ENCODE measurements at places on chromosomes 4 and X.

GRCh38 chr4:5810770-5811430, 82.0 kb downstream of the CRMP1 start:
- no peak for DNase-seq

GRCh38 chr4:70191647-70192046, 3.9 kb upstream of the ODAM start:
- no peak for DNase-seq

DNA sequence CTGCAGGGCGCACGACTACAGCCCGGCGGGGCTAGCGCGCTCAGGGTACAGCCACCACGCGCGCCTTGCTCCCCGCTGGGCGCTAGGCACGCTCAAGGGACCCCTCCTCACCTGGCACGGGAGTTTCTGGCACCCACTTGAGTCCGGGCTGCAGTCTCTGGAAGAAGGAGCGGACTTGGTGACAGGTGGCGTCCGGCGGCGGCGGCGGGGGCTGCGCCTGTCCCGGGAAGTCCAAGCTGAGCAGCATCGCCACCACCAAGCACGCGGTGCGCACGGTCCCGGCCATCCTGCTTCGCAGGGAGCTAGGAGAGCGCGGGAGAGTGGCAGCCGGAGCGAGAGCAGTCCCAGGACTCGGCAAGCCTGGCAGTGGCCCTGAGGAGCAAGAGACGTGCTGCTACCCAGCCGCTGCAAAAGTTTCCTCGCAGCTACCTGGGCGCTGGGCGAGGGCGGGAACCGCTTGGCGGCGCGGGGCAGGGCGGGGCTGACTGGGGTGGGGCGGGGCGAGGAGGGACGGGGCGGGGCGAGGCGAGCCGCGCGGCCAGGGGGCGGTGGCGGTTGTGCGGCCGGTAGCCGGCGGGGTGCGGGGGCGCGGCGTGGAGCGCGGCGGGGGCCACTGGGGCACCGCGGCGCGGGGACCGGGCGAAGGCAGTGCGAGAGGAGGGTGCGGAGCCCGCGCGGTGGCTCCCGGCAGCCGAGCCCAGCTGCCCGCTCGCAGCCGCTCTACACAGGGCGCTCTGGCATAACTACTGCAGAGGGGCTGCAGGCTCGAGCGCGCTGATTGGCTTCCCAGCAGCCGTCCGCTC, at the start of gene GPC3:
Gene GPC3, minus strand, starts transcription at position 431 of the 803 bp plus-strand sequence.
- no peak for DNase-seq

- DNase-seq: no peak
These were observed 115.1 kb upstream of the GPM6A start for GRCh38 chr4:175927121-175927520.

GRCh38 chr4:68267433-68267944, 22.0 kb upstream of the TMPRSS11B start:
- DNase-seq: no peak

DNA sequence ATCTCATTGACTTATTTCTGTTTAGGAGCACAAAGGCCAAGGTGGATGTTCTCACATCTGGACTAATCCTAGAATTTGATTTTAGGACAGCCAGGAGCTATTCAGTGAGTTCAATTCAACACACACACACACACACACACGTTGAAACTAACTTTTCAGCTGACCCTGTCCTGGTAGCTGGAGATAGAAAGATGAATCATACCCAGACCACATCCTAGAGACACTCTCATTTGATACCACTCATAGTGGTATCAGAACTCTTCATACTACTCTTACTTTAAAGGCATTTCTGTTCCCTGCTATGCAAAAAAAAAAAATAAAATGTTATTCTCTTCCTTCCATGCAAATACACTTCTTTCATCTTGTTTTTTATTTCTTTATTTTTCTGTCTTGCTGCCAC, 36.7 kb downstream of the KLF8 start:
- DNase-seq: no peak

DNA sequence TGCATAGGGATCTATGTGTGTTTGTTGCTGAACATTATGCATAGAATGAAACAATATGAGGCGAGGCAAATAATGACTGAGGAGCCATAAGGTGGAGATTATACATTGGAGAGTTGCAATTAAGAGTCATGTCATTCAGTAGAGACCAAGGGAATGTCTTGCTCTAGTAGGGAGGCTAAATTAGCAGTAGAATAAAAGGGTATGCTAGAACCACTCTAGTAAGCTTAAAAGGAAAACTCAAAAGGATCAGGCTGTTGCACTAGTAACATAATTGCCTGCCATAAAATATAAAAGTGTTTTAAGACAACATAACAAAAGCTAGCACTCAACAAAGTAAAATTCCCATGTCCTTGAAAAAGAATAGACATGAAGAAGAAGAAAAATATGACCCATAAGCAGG, 586.2 kb upstream of the DIAPH2 start:
- DNase-seq: no peak

DNA sequence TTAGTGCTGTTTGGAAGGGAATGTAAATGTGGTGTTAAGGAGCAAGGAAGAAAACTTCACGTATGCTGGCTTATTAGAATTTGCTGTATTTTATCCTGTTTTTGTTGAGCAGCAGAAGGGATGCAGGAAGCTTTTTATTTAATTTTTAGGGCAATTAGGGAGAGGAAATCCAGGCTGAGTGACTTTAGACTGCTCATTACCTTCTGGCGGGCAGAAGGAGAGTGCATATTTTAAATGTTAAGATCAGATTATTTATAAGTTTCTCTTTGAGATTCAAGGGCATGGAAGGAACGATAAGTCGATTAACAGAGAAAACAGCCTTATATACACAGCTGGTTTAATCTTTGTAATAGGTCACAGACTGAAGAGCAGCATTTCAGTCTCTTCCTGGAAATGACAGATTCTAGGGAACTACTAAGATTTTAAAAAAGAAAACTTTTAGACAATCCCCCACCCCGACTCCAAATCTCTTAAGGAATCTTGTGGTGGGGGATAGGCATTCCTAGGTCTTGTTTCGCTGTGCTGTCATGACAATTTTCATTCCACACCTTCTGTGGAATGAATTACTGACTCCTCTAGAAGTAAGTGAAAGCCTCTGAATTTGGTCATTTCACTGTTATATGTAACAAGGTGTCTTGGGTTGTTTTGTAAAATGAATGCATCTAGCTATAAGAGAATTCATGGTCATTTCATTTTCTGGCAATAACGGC, 402.5 kb downstream of the RAPGEF2 start:
- no peak for DNase-seq

GRCh38 chr4:47827343-47828047, 10.4 kb downstream of the CORIN start:
- DNase-seq: no peak

DNA sequence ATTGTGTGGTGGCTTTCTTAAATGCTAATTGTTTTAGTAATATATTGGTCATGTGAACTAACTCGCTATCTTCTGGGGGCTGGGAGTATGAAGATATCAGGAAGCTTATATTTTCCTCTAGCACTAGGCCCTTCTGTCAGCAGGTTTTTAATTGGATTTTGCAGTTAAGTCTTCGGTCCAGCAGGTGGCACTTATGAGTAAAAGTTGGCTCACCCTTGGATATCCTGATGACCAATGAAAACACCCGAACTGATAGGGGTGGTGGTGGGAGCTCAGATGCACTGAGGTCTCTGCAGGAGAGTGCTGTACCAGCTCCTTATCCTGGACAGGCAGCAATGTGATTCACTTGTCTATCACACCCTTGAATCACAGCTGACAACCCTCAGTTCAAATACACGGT, 1365.8 kb upstream of the DIAPH2 start:
- no peak for DNase-seq

DNA sequence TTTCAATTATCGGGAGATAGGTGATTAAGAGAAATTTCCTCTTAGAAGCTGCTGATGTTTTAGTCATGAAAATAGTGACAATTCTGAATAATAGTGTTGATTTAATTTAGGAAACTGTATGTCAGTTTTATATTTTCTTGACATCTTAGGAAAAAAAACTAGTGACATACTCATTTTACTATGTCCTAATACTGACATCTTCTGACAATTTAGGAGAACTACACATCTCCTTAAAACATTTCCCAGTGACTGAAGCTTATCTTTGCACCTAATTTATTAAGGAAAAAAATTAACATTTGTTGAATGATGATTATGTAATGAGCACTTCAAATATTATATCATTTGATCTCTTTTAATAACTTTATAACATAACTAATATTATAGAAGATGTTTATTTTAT, 42.0 kb upstream of the RBMXL3 start:
- DNase-seq: no peak

DNA sequence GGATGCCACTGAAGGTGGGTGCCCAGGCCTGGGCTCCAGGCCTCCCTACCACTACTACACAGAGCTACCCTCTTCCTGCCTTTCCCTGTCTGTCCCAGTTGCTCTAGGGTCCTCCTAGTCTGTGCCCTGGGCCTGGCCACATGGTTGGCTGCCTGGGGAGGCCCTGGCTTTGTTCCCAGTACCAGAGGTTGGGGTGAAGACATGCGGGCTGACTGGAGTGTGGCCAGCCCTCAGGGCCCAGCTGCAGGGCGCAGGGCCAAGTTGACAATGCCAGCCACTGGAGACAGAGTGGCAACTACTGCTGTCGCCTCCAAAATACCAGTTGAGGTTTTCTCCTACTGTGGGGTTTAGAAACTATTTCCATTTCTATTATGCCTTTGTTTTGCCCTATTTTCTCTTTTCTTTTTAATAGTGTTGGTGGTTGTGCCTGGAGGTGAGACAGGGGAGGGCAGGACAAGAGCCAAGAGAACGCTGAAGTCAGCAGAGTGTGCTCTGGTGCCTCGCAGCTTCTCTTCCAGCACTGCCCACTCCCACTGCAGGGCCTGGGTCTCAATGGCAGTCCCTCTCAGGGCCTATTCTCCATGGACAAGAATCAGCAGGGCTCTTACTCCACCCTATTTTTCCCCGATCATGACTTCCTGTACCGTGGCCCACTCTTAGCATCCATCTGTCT, 32.2 kb upstream of the XPNPEP2 start:
- no peak for DNase-seq

Data from BJ (cell line).